ENCODE measurements at places on chromosomes 7 and 10.

GRCh38 chr10:86167121-86167761 lies 199.4 kb downstream of the GRID1 start:
- no peak for DNase-seq

GRCh38 chr7:87151729-87152111 lies 533 bp upstream of the DMTF1 start:
- DNase-seq, result no peak

GRCh38 chr7:6228361-6229229 lies 43.8 kb downstream of the CYTH3 start:
- DNase-seq, result no peak

DNA sequence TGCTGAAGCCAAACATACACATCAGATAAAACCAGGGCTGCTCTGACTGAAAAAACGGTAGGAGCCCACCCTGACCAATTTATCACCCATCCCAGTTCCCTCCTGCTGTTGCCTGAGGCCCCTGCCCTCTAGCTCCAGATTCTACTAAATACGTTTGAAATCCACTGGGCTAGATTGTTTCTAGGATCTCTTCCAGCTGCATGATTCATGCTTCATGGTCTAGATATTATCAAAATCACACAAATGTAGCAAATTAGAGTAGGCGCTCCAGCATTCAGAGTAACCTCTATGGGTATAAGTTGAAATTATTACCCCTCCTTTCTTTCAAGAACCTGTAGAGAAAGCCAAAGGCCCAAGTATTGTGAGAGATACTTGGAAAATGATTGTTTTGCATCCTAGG lies 151.2 kb upstream of the FAM13C start:
- no peak for DNase-seq

- DNase-seq, result no peak
Measured at GRCh38 chr7:131636092-131636491, 79.7 kb upstream of the PODXL start.

- DNase-seq, result no peak
Measured at GRCh38 chr10:90847436-90847835, 10.4 kb downstream of the HTR7 start.

- no peak for DNase-seq
Measured at GRCh38 chr7:38673795-38674194, 42.6 kb upstream of the AMPH start.

Measured in left lung (tissue), 14 donors.